ENCODE measurements at places on chromosomes 7 and 10.

- no peak for DNase-seq
Observed at GRCh38 chr10:71211053-71211452, 1.3 kb upstream of the UNC5B start.

DNA sequence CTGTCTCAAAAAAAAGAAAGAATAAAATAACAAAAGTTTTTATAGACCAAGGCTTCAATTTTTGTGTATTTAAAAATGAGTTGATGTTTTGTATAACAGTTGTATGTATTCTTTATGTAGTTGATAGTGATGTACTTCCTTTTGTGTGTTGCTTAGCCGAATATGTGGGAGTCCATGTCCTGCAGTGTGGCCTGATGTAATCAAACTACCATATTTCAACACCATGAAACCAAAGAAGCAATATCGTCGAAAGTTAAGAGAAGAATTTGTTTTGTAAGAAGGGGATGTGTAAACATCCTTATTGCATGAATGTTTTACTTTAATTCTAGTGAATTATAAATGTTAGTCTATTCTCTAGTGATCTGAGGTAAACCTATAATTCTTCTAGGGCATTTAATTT, 56.6 kb downstream of the MPLKIP start:
- DNase-seq, result peak; percentile 86

DNA sequence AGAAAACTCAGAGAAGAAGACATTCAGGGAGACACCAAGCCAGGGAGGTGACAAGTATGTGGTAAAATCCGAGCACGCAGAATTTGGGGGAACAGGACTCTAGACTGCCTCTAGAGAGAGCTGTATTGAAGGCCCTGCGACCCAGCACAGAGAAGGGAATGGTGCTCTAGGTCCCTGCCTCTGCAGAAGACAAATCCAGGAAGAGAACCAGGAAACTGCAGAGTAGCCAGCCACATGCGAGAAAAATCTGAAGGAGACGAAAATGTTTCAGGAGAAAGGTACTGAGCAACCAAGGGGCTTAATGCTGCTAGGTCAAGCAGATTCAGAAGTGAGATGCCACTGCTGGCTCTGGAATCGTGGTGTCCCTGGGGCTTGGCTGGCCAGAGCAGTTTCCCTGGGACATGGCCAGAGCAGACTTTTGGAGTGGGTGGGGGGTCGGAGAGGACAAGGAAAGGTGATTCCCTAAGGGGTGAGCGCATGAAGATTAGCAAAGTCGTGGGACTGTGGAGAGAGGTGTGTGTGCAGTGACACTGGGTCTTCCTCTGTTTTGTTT, 158.0 kb upstream of the KLF6 start:
- DNase-seq, result no peak

DNA sequence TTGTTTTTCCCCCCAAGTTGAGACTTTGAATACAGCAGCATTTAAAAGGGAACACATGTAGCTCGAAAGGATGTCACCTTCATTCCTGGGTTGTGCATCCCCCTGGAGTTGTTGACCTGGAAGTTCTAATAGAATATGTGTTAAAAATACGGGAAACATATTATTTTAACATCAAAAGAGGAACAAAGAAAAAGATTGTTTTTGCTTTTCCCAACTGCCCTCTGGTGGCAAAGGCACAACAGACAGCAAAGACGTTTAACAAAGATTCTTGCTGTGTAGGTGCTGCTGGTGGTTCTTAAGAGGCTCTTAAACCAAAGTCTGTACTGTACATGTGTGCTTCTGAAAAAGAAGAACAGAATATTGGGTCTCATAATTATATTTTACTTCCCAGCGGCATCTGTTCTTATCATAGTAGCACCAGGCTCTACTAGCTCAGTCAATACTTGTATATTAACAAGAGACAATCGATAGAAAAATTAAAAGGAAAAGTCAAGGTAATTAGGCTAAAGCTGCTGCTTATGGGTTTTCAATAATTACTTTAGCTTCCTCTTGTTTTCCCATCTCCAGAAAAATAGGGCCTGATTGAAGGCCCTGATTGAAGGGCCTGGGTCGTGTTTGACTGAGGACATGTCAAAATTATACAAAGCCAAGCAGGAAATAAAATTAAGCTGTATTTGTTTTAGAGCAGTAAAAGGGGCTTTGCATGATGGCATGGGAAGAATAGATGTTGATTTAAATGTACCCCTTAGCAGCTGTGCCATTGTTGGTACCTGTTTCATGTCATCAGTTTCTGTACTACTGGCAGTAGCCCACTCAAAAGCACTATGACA, 384.2 kb upstream of the LRGUK start:
- DNase-seq, result no peak

- no peak for DNase-seq
Observed at GRCh38 chr10:77072836-77073662, 564.6 kb downstream of the KCNMA1 start.

DNA sequence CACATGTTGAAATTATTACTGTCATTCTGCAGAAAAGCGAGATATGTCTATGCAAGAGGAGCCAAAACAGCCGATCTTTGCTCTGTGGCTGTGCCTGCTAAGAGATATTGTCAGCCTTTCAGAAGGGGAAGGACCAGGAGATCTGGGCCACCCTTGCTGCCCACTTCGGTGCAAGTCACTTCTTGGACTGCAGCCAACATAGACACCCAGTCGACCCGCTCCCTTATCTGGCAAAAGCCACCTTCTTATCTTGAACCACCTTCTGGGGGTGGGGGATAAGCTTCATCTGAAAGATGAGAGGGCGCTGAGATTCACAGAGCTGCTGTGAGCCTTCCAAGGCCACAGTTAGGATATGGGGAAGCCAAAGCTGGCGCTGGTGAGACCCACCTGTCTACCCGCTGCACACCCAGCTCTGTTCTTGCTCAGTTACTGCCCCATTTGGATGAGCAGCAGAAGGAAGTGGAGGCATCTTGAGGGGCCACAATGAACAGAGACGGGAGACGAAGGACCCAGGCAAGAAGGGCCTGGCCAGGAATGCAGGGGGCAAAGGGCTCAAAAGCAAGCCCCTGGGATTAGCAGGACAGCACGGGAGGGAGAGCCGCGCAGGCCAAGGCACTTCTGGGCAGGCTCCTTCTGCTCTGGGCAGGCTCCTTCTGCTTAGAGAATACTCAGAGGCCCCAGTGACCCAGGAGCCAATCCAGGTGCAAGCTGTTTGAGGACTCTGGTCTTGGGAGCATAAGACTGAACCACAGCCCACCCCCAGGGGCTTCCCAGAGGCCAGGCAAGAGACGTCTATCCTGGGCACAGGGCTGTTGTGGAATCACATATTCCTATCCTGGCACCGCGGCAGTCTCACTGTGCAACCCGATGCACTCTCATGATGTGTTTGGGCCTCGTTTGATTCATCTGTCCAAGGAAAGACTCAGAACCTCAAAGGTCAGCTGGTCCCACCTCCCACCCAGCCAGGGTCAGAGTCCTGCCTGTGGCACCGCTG, 38.4 kb upstream of the NPFFR1 start:
- DNase-seq, result no peak

DNA sequence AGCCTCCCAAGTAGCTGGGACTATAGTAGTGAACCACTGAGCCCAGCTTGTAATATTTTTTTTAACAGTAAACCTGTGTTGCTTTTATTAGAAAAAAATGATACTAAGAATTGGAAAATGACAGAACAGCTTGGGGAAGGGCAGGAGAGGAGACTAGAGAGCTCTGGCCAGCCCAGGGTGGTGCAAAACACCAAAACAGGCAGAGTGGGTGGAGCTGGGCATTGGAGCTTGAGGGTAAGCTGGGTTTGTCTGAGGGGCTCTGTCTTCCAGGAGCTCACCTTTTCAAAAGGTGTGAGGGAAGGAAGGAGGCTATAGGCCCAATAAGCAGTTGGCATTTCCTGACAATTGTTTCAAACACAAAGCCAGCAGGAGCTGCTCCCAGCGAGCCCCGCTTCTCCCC, 75.2 kb upstream of the DUSP5 start:
- no peak for DNase-seq

- no peak for DNase-seq
Observed at GRCh38 chr10:9875353-9875752, 1142.3 kb upstream of the CELF2 start.

- no peak for DNase-seq
Observed at GRCh38 chr10:69567920-69568319, 5.3 kb downstream of the NEUROG3 start.

DNA sequence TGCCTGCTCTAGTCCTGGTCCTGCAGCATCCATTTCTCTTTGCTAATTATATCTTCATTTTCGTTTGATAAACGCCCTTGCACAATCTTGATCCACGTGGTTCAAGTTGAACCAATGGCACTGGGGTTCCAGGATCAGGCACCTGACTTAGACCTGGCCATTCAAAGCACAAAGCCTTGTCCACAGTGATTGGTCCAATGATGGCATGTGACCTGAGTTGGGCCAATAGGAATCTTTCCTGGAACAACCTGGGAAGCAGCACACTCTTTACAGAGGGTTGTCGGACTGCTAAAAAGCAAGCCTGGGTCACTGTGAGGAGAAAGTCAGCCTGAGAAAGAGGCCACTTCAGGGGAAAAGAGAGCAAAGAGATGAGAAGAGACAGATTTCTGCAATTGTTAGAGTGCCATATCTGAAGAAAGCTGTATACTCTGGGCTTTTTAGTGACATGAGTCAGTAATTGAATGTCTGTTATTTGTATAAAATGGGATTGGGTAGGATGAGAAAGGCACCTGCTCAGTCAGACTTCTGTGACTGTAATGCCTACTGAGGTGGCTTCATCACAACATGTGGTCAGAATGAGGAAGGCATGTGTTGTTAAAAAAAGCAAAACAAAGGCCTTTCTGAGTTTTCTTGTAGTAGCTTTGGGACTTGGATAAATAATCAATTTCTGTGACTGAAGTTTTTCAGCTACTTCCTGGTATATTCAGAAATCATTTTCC, 4.4 kb upstream of the STEAP4 start:
- no peak for DNase-seq

- no peak for DNase-seq
Observed at GRCh38 chr7:129184981-129185670, 3.3 kb upstream of the SMO start.

DNA sequence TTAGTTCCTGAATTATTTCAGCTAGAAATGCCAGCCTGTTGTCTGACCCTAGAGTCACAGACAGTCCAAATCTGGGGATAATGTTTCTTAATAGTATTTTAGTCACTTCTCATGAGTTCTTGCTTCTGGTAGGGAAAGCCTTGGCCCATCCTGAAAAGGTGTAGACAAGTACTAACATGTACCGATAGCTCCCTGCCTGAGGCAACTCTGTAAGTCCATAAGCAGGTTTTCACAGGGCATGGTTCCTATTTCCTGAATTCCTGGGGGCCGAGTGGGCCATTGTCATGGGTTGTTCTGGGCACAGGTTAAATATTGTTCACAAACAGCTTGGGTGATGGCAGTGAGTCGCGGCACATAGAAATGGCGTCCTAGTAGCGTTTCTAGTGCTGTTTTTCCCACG, 3.1 kb upstream of the ZNF117 start:
- no peak for DNase-seq
